Cardiac fibroblast (primary cell): ENCODE measurements at places on chromosomes 3 and 15.
A peak's percentile ranks its signal among the peaks of the same experiment; 100 is the strongest.

GRCh38 chr15:31366169-31366734 is 39.6 kb downstream of the KLF13 start:
- peak; percentile 53 for DNase-seq

GRCh38 chr3:7144697-7145308 is 283.9 kb downstream of the GRM7 start:
- DNase-seq, result no peak

DNA sequence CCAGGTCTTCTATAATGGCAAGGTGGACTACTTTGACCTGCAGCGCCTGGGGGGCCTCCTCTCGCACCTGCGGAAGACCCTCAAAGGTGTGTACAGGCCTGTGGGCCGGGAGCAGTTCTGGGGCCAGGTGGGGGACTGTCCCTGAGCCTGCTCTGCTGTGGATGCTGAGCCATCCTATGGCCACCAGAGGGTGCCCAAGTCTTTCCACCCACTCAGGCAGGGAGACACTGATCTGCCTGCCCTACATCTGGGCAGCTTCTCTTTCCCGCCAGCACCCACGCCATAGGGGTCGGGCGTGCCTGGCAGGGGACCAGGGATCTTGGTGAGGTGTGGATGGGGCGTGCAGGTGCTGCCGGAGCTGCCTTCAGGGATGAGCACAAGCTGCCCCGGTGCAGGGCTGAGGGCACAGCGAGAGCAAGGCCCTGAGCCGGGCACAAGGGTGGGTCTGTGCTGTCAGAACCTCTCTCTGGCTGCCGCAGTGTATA is 14.1 kb downstream of the RNF123 start:
- DNase-seq, result peak; percentile 75

GRCh38 chr3:72042397-72043203 is 257.7 kb upstream of the PROK2 start:
- DNase-seq, result peak; percentile 28

DNA sequence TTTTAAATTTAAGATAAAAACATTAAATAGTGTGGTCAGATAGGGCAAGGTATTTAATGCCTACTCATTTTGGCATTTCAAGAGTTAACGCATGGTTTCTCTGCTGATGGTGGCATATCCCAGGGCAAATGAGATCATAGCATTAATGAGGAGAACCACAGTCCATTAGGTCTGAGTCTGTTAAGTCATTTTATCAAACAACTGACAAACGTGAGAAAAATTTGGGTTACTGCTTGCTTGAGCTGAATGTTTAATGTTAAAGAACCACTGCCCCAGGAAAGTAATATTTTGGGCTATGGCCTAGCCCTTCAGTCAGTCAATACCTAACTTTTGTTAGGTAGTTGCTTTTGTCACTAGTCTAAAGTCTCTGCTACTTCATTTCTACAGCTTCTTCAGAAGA is 37.9 kb upstream of the SLC2A2 start:
- no peak for DNase-seq

GRCh38 chr3:101940521-101941317 is 91.4 kb downstream of the NFKBIZ start:
- peak; percentile 99 for DNase-seq

DNA sequence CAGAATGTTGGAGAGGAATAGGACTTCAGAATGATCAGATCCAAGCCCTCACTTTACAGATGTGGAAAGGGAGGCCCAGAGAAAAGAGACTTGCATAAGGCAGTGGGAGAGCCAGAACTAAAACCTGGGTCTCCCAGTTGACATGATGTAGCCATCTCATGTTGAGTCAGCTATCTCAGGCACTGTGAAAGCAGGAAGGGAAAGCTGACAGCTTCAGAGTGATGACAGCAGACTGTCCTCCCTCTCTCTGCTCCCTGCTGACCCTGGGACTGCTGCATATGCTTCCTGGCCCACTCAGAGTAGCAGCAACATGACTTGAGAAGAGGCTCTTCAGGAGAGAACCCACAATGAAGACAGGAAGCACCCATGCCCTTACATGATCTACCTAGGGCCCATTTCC is 14.7 kb downstream of the FHIT start:
- no peak for DNase-seq

DNA sequence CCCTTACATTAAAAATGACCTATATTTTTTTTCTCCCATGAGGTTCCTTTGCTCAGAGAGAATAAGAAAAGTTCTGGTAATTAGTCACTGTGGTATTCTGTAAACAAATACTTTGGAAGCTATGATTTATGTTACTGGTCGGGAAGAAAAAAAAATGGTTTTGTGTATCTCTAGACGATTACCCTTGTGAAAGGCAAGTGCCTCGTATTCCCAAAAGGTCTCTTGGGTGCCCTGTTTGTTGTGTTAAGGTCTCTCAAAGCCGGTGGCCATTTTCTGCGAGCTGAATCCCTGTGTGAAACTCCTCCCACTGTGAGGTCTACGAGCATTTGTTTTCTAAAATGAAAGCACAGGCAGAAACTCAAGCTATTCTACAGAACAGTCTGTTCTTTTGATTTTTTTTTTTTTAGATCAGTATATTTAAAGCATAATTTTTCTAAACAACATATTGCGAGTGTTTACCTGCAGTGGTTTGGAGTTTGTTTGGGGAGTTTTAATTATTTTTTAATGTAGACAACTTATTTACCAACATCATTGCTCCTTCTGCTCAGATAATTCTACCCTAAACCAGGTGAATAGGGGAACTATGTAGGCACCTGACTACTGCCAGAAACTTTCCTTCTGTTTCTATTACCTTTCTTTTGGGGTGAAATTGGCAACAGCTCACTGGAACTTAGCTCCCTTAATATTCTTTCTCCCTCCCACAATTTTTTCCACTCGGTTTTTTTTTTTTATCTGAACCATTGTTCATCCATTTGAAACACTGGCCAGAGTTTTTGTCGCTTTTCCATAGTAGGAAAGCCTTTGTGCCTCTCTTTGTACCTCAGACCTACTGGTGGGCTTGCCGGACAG is 44.0 kb downstream of the ZBTB38 start:
- DNase-seq, result peak; percentile 97

- DNase-seq, result no peak
These were observed 7.9 kb upstream of the FURIN start for GRCh38 chr15:90860450-90860849.

GRCh38 chr3:193974671-193975535 is 161.0 kb upstream of the HES1 start:
- no peak for DNase-seq

GRCh38 chr15:62636823-62637573 is 405.5 kb upstream of the TPM1 start:
- no peak for DNase-seq

- no peak for DNase-seq
These were observed 179.1 kb downstream of the NSUN3 start for GRCh38 chr3:94241986-94242385.

GRCh38 chr3:108150200-108150599 is 59.4 kb upstream of the CD47 start:
- DNase-seq, result no peak

- DNase-seq, result no peak
These were observed 25.8 kb downstream of the NAALADL2 start for GRCh38 chr3:174884776-174885568.

DNA sequence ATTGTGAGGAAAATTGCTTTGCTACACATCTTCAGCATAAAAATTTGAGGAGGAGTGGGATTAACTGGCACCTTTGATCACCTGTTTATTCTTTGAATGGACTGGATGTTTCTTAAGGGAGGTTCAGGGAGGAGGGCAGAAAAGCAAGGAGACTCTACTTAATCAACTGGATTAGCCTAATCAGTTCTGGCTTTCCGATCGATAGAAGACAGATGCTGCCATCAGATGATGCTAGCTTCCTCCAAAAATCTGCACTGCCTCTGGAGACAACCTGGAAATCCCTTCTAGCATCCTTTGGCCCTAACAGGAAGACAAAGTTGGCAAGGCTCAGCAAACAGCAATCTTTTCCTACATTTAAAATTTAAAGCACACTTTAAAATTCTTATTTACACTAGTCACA is 197.8 kb downstream of the EBLN2 start:
- DNase-seq, result no peak

DNA sequence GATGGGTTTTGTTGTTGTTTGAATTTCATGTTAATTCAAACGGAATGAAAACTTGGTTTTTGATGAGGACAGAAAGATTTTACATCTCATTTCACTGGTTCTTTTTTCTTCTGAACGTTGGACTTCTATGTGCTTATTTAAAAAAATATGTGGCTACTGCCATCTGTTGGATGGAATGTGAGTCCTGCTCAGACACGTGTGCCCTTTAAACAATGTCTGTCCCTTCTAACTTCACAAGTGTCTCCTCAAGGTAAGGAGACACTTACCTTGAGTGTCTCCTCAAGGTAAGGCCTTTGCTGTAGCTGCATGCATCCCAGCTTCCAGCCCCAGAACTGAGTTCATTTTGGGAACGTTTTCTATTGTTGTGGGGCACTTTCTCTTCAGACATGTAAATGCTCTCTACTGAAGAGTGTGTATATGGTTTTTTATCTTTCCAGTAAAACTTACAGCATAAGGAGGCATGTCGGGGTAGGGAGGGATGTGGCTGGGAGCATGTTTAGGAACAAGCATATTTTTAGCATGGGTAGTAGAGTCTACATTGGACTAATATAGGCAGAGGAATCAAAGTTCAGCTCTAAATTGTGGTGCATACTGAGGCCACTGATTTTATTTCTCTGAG is 63.1 kb upstream of the UBE3A start:
- peak; percentile 27 for DNase-seq

DNA sequence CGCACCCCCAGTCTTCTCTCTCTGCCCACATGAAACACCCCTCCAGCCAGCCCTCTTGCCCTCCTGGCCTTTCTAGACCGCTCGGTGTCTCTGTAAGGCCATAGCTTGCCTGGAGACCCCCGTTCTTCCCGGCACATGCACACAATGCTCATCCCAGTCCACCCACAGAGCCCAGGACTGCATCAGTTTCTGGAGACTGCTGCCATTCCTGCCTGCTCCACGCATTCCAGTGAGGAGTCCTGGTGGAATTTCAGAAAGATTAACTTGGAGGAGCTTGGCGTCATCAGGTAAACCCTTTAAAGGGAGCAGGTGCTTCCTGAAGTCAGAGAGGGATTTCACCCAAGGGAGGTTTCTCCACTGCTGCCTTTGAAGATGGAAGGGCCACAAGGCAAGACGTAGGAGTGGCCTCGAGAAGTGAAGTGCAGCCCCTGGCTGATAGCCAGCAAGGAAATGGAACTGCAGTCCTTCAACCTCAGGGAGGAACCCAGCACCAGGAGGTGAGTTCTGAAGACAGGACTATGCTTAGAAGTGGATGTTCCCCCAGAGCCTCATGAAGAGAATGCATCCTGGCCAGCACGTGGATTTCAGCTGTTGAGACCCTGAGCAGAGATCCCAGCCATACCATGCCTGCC is 19.2 kb downstream of the SLC41A3 start:
- DNase-seq, result no peak

- no peak for DNase-seq
These were observed 559 bp upstream of the LRRN1 start for GRCh38 chr3:3798631-3799113.

GRCh38 chr3:66938338-66938963 is 59.7 kb upstream of the KBTBD8 start:
- peak; percentile 77 for DNase-seq

- no peak for DNase-seq
These were observed 72.6 kb downstream of the FOXB1 start for GRCh38 chr15:60076582-60077276.

DNA sequence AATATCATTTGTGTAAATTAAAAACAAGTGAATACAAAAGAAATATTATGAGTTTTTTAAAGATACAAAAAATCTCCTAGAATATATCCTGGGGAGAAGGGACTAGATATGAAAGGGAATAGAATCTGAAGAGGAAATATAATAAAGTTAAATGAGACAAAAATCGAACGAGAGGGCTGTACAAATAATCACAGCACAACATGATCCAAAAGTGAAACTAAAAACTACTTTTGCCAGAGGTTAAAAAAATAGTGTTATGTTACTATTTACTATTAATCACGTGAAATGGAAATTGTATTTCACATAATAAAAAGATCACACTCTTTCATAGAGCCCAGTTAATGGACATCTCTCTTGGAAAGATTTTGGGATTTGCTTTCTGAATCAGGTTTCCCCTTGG is 28.6 kb downstream of the CGGBP1 start:
- no peak for DNase-seq

GRCh38 chr3:28077572-28077971 is 163.8 kb upstream of the CMC1 start:
- DNase-seq, result peak; percentile 69

DNA sequence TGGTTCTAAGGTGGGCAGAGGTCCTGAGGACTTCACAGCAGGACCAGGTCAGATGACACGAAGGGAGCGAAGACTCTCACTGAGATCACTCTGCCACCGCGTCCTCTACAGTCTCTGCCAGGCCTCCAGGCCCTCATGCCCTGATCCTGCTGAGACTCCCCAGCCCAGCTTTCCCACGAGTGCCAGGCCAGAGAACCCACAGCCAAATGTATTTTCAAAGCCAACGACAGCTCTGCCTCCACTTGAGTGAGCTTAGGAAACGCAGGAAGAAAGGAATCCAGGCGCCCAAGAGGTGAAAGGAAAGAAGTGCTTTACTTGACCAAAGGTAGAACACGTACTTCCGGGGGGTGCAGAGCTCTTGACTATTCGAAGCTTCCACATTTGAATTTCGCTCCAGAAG is 275.0 kb downstream of the XXYLT1 start:
- DNase-seq, result no peak

GRCh38 chr15:31304751-31305365 is 21.8 kb upstream of the KLF13 start:
- peak; percentile 29 for DNase-seq
